ENCODE measurements at places on chromosomes 1 and 21. TPM values are rescaled to one million over a fixed set of nuclear protein-coding genes. Genes with fewer than 3 reads are reported as not detected.

C1orf146 gene
- not detected for total RNA-seq

LCE1D gene
- not detected for total RNA-seq

RXRG gene
- 0.31 TPM for total RNA-seq

OR2T35 gene
- total RNA-seq = not detected

S100A7 gene
- total RNA-seq = not detected

CZIB gene
- total RNA-seq = 48.4 TPM

SLC26A9 gene
- total RNA-seq = not detected

HLX gene
- 0.31 TPM for total RNA-seq

AMY1C gene
- not detected for total RNA-seq

ANGEL2 gene
- total RNA-seq = 103 TPM

OVAAL gene
- not detected for total RNA-seq

LCE6A gene
- total RNA-seq = not detected

BGLAP gene
- total RNA-seq = not detected

SRGAP2 gene
- 130 TPM for total RNA-seq

OR2L8 gene
- total RNA-seq = 2.8 TPM

C1QA gene
- 10.9 TPM for total RNA-seq

RAB7B gene
- total RNA-seq = 0.78 TPM

NTPCR gene
- 16.4 TPM for total RNA-seq

LCE2B gene
- not detected for total RNA-seq

PUM1 gene
- total RNA-seq = 140 TPM

TMEM53 gene
- 3.7 TPM for total RNA-seq

CD101 gene
- total RNA-seq = 1.1 TPM

AADACL3 gene
- not detected for total RNA-seq

ZNHIT6 gene
- 12.8 TPM for total RNA-seq

Measured in occipital lobe (tissue), 3 donors.